ENCODE measurements at places on chromosomes 11 and 22.

- DNase-seq, result no peak
These were observed 3.2 kb upstream of the STK33 start for GRCh38 chr11:8597182-8597581.

- no peak for DNase-seq
These were observed 181.9 kb upstream of the ANO3 start for GRCh38 chr11:26150031-26150430.

GRCh38 chr11:61642162-61642561, 38.0 kb upstream of the DAGLA start:
- no peak for DNase-seq

DNA sequence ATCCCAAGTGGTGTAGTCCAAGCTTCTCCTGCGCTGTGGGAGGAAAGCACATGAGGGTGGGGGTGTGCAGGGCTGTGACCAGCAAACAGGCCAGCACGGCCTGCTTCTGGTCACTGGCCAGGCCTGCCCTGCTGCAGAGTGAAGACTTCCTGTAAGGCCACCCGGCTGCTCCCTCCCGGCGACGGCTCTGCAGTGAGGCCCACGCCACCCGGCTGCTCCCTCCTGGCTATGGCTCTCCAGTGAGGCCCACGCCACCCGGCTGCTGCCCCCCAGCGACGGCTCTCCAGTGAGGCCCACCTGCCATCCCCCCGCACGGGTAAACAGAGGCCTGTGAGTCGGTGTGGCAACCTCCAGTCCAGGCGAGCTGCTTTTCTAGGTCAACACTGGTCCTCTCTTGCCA, 31.4 kb upstream of the BRSK2 start:
- peak; percentile 76 for DNase-seq

- peak; percentile 28 for DNase-seq
These were observed 13.5 kb downstream of the TXN2 start for GRCh38 chr22:36467946-36468345.

- peak; percentile 97 for DNase-seq
These were observed 16.1 kb downstream of the TSKU start for GRCh38 chr11:76799066-76799804.

DNA sequence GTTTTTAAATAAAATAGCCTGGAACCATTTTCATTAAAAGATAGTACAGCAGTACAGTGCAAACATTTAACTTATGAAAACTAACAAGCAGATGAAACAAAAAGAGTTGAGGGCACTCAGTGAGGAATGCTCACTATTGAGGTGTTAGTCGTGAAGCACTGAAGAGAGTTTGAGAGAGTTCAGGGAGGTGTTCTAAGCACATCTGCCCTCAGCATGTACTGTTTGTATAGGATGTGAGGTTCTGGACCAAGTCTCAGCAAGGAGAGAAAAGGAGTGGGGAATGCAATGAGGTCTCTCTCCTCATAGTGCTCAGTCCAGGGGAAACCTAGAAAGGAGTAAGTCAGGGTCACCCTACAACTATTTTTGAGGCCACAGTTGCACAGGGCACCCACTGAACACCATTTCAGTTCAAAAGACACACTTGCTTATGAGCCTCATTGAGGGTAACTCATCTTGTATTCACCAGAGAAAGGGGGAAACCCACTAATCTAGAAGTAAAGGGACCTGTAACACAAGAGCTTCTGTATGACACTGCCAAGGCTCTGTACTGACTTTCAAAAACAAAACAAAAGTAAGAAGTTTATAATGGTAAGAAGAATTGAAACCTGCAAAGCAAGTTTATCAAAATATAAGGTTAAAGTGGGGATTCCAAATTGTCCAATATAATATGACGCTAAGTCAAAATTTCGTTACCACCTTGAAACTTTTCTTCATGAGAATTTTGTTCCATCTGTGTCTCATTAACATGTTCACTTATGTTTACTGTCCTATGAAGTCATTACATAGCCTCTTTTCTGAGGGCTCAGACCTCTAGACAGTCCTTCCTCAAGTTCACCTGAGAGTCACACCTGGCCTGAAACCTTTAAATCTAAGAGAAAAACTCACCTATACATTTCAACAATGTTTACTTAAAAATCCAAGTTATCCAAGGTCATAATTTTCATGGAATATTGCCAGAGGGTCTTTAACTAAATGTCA, 275.3 kb downstream of the ETS1 start:
- DNase-seq, result no peak

GRCh38 chr11:73866586-73866996, 10.1 kb downstream of the COA4 start:
- DNase-seq, result no peak

DNA sequence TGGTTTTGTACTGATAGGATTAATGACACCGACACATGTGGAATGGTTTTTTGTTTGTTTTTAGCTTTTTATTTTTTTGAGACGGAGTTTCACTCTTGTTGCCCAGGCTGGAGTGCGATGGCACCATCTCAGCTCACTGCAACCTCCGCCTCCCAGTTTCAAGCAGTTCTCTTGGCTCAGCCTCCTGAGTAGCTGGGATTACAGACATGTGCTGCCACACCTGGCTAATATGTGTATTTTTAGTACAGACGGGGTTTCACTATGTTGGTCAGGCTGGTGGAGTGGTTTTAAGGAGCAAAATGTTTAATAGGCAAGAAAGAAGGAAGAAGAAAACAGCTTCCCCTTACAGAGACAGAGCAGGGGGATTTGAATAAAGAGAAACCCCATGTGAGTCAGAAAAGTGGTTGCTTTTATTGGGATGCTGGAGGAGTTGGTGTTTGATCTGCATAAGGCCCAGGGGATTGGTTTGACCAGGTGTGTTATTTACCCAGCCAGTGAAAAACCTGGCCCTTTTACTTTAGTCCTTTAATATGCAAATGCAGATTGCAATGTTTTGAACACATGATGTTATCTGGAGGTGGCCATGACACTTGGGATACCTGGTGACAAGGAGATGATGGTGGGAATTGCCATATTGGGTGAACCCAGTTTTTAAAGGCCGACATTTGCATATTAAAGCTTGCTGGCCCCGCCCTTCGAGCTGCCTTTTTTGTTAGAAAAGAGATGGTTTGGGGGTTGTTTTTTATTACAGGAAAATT, 24.3 kb downstream of the SUSD2 start:
- no peak for DNase-seq
